ENCODE measurements at places on chromosomes 13 and 19.

GRCh38 chr19:10237702-10238101 lies 6.6 kb upstream of the S1PR2 start:
- no peak for DNase-seq

DNA sequence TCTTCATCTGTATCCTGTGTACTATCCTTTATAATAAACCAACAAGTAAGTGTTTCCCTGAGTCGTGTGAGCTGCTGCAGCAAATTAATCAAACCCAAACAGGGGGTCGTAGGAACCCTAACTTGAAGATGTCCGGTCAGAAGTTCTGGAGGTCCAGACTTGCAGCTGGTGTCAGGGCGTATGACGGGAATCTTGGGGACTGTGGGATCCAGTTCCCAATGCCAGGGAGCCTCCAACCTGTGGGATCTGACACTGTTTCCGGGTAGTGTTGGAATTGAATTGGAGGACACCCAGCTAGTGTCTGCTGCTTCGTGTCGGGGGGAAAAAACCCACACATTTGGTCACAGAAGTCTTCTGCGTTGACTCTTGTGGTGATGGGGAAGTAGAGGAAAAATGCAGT lies 52.1 kb upstream of the AMER2 start:
- DNase-seq = no peak

DNA sequence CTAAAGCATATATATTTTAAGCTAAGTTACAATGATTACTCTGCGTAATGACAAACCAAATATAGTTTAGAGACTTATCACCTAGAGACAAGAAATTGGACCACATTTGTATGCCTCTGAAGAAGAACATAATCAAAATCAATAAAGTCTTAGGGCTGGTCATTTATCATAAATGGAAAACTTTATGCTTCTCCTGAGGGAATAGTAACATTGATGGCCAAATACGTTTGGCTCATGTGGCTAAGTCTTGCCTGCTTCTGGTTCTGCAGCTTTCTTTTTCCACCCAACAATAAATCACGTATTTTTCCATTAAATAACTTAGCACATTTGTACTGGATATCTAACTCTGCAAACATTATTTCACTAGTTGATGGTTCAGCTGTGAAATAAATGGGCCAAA lies 458.4 kb downstream of the SLITRK1 start:
- no peak for DNase-seq

DNA sequence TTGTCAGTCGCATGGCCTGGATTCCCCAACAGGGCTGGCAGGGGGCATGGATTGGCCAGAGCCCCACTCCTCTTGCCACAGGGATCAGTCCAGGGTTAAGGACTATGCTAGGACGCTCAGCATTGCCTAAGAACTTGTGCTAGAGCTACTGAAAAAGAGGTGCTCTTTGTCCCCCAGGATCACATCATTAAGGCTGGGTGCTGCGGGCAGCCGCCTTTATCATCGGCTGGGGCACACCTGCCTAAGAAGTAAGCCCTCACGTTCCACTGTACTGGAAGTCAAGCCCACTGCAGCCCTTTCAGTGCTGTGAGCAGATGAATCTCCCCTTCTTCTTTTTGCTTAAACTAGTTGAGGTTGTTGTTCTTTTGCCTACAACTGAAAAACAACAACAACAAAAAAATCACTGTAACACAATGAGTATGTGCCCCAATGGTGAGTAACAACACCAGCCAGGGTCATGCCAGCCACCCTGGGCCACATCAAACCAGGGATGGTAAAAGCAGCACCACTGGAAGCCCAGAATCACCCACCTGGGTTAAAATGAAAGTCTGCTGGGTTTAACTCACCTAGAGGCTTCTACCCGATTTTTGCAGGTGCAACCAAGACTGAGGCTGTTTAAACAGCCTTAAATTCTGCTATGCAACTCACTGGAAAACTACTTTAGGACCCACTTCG lies 20.6 kb downstream of the STK24 start:
- DNase-seq = no peak

- no peak for DNase-seq
Observed at GRCh38 chr13:83941701-83942335, 59.5 kb upstream of the SLITRK1 start.

DNA sequence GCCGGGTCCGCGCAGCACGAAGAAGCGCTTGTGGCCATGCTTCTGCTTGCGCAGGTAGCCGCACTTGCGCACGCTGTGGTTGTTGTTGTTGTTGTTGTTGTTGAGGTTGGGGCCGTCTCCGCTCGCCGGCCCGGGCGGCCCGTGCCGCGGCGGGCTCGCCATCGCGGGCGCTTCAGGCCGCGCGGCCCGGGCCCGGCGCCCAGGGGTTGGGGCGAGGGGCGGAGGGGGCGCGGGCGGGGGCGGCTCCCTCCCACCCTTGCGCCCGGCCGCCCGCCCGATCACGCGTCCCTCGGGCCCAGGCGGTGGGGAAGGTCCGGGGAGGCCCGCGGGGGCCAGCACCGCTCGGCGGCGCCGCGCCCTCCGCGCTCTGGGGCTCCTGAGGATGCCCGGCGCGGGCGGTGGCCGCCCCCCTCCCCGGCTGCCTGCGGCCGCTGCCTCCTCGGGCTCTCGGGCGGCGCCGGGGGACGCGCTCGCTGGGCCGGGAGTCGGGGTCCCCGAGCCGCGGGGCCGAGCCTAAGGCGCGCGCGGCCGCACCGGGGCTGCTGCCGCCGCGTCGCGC lies 412 bp downstream of the IRS2 start:
- DNase-seq = no peak

DNA sequence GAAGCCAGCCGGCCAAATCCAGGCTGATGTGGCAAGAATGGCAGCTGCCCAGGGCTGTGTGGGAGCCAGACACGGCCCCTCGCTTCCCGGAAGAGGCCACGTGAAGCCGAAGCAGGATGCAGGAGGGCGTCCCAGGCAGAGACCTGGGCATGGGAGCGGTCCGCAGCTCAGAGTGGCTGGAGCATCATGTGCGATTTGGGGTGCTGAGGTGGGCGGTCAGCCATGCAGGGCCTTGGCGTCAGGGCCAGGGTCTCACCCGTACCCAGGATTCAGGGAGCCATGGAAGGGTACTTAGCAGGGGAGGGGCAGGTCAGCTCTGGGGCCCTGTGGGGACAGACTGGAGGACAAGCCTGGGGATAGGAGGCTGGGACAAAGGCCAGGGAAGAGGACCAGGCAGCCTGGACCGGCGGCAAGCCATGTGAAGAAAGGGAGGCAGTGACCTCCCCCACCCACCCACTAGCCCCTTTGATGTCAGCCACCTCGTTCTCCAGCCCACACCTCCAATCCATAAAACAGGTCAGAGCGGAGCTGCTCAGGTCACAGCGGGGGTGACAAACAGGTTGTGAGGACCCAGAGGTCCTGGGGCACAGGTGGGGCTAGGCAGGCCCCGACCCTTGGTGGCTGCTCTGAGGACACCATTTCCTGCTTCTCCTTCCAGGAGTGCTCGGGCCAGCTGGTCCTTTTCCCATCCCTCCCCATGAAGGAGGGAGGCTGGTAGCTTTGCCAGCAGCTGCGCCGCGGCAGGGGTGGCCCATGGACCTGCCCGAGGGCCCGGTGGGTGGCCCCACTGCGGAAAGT lies 2.3 kb downstream of the KASH5 start:
- DNase-seq = no peak

DNA sequence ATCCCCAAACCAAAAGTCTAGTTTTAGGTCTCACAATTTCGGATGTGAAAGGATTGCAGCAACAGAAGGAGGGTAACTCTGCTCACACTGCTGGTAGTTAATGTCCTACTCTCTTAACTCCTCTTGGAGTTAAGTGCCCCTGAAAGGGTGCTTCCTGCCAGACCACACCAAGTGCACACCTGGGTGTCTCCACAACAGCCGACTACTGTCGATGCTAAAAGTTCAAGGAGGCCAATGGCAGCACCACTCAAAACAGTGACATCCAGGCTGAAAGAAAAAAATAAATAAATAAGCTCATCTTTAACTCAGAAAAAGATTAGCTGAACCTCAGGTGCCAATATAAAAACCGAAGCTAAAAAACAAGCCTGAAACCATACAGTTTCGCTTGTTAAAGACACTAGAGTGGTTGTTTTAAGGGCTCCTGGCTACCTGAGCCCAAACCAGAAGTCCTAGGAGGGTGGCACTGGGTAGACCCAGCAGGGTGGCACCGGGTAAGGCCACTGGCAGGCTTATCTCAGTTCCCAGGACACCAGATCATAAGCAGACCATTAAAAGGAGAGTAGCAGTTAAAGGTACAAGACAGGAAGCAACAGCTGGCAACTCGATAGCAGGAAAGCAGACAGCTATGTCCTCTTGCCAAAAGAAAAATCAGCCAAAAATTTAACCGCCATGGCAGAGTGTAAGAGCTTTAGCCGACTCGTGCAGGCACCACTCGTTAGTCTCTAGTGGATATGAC lies 39.3 kb downstream of the BRD4 start:
- DNase-seq = no peak

DNA sequence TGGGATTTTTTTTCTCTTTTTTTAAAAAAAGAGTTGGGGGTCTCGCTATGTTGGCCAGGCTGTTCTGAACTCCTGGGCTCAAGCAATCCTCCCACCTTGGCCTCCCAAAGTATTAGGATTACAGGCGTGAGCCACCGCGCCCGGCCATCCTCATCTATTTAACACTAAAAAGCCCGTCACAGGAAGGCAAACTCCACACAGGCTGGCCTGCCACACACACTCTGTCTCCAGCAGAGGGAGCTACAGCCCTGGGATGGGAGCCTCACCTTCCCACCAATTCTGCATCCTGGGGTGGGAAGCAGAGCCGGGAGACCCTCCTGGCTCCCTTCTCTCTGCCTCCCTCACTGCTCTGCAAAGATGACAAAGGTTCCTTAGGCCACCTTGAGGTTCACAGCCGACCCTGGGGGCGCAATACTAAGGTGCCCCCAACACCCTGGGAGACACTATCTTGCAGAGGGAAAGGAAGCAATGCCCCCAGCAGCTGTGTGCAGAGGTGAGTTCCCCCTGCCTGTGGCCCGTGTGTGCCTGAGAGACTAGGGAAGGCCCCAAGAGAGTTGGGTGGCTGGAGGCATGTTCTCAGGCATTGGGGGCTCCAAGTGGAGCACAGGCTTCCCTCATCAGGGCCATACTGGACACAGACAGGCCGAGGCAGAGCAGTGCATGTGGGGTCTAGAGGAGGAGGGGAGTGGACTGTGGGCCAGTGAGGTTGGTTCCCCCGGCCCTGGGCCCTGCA lies 27.4 kb upstream of the TIMM44 start:
- DNase-seq = peak; percentile 45

DNA sequence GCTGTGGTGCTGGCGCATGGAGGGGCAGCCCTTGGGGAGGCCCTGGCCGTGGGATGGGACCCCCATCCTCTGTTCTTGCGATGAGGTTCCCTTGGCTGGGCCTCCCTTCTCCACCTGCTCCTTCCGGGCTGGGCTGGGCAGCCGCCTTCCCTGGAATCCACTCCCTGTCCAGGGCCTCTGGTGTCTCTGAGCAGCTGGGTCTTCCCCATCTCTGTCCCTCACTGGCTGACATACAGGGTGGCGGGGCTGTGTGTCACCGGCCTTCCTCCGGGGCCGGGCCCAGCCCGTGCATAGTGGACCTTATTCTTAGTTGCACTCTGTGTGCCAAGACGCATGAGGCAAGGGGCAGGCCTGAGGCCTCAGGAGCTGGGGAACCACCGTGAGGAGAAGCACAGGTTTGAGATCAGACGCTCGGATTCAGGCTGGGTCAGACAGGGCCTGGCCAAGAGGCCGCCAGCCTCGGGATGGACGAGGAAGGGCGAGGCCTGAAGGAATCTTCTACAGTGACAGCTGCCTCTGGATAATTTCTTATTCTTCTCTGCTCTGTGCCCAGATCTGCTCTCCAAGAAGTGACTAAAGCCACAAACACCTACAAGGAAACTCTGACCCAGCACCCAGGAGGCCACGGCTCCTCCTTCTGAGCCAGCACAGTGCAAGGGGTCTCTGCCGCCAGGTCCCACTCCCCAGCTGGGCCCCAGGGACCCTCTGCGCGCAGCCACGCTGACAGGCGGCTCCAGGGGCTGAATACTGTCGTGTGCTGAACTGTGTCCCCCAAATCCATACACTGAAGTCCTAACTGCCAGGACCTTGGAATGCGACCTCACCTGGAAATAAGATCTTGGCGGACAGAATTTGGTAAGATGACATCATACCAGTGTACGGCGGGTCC lies 11.0 kb downstream of the SGTA start:
- no peak for DNase-seq

DNA sequence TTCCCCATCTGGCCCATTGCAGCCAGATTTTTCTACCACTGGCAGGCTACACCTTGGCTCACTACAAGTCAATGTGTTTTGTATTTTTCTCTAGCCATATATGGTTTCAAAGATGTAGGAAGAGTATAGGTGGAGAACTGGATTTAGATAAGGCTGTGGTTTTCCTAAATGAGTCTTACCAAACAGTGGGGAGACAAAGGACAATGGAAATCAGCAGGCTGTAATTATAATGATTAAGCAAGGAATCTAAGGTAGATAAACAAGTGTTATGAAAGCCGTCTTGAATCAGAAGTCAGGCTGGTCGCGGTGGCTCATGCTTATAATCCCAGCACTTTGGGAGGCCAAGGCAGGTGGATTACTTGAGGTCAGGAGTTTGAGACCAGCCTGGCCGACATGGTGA lies 11.2 kb downstream of the IGFL1 start:
- DNase-seq = no peak

DNA sequence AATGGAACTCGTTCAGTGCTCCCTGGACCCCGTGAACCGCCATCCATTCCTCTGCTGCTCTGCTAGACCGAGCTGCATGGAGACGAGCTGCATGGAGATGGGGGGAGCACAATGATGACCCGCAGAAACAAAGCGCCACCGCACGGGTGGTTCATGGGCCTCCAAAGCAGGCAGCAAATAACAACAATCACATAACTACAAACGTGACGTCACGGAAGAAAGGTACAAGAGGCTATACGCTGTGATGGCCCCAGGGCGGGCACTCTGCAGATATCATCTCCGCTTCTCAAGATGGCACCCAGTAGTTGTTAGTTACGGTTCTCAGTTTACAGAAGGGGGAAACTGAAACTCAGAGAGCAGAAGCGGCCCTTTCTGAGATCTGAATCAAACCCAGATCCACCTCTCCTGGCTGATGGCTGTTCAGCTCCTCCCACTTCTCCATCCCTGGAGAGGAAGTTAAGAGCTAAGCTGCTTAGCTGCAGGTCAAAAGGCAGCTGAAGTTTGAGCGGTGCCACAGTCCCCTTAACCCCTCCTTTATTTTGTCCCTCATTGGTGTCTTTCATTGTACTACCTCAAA lies 1.7 kb downstream of the ATP13A1 start:
- DNase-seq = no peak

GRCh38 chr13:22114630-22115311 lies 443.9 kb downstream of the FGF9 start:
- no peak for DNase-seq

DNA sequence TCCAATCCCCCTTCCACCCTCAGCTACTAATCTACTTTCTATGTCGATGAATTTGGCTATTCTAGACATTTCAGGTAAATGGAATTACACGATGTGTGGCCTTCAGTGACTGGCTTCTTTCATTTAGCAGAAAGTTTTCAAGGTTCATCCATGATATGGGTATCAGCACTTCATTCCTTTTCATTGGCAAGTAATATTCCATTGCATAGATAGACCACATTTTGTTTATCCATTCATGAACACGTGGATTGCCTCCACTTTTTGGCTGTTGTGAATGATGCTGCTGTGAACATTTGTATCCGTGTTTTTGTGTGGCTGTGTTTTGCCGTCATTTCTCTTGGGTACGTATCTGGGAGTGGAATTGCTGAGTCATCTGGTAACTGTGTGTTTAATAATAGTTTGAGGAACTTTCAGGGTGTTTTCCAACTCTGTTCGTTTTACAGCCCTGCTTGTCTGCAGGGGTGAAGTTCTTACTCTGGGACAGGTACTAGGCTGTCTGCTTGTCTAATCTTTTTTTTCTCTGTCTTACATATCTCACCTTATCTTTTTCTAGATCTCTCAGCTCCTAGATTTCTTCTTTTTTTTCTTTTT lies 32.5 kb downstream of the MARK4 start:
- no peak for DNase-seq
